ENCODE measurements at places on chromosomes 11 and 22.

- DNase-seq = no peak
These were observed 10.8 kb downstream of the TTLL8 start for GRCh38 chr22:50047346-50047745.

GRCh38 chr11:4048340-4048739 lies 46.3 kb upstream of the RRM1 start:
- no peak for DNase-seq

DNA sequence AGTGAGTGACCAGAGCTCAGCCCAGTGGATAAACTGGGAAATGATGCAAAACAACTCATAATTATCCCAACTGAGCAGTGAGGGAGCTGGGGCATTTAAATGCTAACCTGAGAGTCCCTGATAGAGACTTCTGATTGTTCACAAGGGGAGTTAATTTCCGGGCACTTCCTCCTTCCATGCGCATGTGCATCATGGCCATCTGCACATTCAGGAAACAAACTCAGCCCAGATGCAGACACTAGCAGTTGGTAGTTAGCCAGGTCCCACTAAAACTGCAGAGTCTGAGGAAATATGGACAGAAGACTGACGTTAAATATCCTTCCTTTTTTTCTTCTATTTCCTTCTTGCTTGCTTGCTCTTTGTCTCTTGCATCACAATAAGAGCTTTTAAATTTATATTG lies 852.1 kb upstream of the LRRC4C start:
- DNase-seq = no peak

GRCh38 chr11:17564687-17565042 lies 17.6 kb downstream of the OTOG start:
- DNase-seq = no peak

- DNase-seq = no peak
These were observed 9.8 kb downstream of the DERL3 start for GRCh38 chr22:23828800-23829680.

Measured in activated T-cell treated with anti-CD3 and anti-CD28 coated beads for 48 hours (primary cell).